ENCODE measurements at places on chromosomes 6 and 20.

DNA sequence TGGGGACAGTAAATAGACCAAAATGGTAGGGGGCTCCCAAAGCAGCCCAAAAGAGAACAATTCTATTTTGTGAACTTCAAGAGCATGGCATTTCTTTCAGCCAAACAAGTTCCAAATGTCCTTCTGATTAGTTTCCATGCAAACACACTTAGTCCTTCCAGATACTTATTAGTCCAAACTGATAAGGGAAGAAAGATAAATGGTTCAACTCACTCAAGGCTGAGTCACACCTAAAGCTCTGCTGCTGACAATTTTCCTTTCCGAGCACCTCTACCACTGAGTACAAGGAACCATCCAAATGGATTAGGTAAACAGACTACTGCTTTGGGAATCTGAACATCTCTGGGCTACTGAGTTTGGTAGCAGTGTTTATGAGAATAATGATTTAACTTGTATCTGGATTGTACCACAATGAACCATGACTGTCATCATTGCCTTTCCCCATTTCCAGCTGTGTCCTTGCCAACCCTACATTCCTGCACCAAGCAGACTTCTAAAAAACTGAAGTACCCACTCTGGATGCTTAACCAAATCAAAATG lies 71.2 kb downstream of the TNFRSF21 start:
- no peak for DNase-seq

DNA sequence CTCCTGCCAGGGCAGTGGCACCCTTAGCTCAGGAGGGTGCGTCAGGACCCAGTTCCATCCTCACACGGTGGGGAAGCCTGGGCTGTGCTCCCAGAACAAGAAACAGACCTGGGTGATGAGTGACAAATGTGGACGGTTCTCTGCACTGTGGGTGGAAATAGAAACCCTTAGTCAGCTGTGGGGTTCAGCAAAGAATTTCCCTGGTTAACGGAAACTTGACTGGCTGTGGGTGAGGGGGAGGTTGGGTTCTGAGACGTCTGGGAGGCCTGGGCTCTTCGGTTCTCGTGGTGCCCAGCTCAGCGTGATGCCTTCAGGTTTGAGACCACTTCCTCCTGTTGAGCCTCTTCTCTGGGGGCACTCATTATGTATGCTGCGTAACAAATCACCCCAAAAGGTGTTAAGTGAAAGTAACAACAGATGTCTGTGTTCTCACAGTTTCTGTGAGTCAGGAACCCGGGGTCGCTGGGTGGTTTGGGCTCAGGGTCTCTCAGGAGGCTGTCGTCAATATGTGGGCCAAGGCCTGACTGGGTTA lies 53.1 kb upstream of the FAM83D start:
- DNase-seq, result no peak

DNA sequence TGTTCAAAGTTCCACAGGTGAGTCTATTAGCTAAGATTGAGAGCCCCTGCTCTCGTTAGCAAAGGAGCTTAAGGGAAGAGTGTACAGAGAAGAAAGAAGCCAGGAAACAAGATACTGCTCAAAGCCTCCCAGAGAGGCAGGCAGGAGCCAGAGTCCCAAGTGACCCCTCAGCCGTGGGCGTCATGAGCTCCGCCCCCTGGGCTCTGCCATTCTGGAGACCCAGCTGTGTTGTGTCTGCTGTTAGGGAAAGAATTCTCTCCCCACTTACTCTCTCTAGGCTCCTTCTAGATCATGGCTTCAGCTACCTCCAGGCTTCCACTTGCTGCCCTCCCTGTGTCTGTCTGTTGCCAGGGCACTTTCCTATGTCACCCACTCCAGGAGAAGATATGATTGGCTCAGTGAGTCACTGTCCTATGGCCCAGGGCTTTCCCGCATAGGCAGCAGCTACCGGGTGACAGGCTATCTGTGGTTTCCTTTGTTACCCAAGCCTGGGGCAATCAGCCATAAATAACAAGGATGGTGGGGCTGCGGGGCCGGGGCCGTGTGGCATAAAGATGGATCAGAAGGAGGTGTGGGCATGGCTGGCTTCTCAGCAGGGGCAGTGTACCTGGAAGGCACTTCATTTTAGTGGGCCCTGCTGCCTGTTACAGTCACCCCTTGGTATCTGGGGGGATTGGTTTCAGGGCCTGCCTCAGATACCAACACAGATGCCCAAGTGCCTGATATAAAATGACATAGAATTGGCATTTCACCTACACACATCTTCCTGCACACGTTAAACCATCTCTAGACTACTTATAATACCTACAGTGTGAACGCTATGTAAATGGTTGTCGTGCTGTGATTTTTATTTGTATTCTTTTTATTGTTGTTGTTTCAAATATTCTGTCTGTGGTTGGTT lies 118.9 kb downstream of the ARMC2 start:
- no peak for DNase-seq

GRCh38 chr20:49987868-49988690 lies 5.3 kb downstream of the SNAI1 start:
- no peak for DNase-seq

GRCh38 chr6:94074764-94075163 lies 655.4 kb upstream of the EPHA7 start:
- DNase-seq, result no peak

DNA sequence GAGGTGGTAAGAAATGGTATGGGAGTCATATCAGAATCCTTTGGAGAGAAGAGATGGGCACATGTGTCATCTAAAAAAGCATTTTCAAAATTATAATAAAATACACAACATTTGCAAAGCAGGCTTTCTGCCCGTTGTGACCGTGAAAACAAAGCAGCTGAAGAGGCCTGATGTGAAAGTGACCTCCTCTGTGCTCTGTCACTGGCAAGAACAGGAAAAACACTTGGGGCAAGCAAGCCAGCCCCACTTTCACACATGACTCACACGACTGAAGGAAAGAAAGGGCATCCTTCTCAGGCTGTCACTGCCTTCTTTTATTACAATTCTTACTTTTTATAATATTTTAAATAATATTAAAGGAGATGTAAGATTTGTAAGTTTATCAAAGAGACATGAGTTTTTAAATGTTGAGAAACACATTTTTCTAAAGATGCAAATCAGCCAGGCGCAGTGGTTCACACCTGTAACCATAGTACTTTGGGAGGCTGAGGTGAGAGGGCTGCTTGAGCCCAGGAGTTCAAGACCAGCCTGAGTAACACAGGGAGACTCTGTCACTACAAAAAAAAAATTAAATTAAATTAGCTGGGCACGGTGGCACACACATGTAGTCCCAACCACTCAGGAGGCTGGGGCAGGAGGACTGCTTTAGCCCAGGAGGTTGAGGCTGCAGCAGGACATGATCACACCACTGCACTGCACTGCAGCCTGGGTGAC lies 143.7 kb downstream of the BTBD9 start:
- no peak for DNase-seq

DNA sequence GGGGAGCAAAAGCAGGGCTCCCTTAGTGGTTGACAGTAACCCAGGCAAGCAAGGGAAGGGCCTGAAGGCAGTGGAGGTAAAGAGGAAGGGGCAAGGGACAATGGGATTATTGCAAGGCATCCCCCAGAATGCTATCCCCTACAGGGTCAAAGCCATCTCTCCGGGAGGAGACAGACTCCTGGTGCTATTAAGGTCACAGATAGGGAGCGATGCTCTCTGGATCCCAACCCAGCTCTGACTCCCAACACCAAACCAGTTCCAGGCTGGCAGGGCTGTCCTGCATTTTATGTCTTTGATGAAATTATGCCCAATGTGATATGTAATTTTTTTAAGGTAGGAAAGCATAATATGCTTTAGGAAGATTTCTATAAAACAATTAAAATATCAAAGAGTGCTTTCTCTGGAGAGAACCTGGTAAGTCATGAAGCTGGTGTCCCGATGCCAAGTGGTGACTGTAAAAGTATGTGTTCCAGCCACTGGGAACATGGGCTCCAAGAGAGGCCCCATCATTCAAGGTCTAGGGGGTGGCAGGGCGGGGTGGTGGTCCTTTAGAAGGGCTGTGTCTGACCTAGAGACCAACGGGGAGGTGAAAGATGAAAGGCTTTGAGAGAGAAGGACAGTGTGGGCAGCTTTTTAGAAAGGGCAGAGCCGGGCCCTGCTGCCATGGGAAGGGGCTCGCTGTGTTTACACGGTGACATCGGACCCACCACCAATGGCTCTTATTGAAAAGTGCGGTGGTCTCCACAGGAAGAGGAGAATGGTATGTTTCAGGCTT lies 276.5 kb downstream of the CDC5L start:
- no peak for DNase-seq

- DNase-seq, result peak; percentile 26
Observed at GRCh38 chr20:34834459-34834893, 9.0 kb upstream of the NCOA6 start.

Measured in HEK293T (cell line).